ENCODE measurements at places on chromosomes 7 and 10.

DNA sequence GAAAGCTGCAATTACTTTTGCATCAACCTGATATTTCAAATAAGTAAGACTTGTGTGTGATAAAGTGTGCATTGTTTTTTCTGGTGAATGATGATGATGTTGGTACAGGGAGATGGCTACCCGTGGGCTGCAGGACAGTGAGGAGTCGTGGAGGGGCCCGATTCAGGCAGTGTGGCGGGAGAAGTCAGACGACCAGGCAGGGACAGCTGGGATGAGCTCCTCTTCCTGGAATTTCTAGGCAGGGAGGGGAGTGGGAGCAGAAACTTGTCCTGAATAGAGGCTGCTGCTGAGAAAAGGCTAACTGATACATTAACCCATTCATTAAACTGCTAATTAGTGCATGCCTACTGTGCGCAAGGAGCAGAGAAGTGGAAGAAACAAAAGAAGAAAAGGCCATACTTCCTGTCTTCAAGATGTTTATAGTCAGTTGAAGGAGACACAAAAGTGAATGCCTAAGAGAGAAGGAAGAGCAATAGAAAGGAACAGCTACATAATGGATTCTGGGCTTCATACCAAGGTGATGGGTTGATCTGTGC is 9.3 kb upstream of the GATAD1 start:
- no peak for DNase-seq

GRCh38 chr10:85795460-85795859 is 571.1 kb downstream of the GRID1 start:
- no peak for DNase-seq

DNA sequence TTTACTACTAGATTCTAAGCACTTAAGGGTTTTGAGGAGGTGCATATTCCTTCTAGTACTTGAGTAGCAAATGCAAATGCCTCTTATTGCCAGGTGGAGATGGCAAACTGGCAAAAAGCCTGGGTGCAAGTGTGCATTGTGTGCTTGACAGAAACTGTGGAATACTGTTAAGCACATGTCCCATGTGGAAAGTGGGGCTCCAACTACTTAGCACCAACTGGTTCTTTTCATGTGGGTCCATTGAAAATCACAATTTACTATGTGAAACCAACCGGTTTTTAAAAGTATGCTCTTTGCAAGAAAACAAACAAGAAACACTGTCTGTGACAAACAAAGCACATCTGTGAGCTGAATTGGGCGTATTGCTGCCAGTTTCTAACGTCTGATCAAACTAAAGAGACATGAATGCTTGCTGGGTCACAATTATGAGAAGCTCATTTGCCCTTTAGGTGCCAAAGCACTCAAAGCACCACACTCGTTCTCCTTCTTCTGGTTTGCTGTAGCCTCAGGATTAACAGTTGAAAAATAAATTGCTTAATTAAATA is 197.4 kb downstream of the SEMA3E start:
- DNase-seq: no peak

DNA sequence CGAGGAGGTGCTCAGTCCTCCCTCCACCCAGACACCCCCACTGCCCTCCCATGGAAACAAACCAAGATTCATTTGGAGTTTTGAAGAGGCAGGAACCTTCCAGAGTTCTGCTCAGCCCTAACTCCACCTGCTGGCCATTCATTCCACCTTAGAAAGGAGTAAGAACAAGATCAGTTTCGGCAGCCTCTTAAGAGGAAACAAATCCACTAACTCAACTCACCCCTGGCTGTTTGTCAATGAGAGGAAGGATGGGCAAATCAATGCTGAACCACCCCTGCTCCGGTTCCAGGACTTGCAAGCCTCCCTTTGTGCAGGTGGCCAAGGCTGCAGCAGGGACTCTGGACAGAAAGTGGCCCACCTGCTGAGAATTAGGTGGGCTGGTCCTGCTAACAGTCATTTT is 26.2 kb downstream of the CCDC3 start:
- no peak for DNase-seq

- DNase-seq: no peak
These were observed 18.0 kb upstream of the STARD3NL start for GRCh38 chr7:38160003-38160571.

DNA sequence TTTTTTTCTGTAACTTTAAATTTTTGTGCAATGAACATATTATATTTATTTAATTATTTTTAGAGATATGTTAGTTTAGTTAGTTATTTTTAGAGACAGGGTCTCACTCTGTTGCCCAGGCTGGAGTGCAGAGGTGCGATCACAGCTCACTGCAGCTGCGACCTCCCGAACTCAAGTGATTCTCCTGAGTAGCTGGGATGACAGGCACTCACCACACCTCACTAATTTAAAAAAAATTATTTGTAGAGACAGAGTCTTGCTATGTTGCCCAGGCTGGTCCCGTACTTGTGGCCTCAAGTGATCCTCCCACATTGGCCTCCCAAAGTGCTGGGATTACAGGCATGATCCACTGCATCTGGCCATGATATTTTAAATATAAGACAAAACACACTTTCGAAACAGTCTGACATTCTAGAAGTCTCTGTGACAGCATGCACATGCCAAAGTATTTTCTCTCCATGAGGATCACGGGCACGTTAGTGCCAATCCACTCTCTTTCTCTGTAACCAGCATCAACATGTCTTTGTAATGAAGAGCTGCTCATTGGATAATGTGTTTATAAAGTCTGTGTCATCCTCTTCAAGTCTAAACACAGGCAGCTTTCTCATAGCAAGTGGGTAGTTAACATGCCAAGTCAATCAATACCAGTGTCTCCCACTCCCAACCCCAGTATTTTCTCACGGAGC is 137.4 kb downstream of the GLI3 start:
- no peak for DNase-seq

DNA sequence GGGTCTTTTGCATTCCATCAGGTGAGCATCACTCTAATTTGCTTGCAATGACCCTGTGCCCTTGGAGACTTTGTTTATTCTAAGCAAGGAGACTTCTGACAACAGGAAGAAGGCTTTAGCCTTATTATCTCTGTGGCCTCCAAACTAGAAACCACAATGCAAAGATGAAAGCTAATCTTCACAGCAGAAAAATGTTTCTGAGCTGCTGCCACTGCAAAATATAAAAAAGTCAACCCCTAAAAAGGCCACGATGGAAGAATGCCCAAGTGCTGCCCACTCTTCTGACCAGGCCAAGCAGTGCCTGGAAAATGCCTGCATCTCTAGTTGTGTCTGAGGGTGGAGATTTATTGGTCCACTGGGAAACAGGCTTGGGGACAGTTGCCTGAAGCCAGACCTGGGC is 299.9 kb downstream of the C7orf25 start:
- no peak for DNase-seq

DNA sequence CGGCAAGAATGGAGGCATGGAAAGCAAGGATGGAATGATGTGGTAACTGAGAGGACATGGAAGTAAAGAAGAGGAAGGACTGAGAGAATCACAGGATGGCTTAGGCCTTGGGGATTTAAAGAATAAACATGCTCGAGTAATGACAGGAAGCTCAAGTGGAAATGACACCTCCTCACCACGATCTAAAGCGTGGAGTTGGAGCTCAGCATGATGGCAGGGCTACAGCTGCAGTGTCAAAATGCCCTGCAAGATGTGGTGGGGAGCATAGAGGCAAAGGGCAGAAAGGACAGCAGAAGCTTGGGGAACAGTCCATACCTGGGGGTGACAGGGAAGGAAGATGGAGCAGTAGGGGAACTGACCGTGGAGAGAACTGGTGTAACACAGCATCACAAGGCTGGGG is 229.5 kb upstream of the PLXNA4 start:
- DNase-seq: no peak

GRCh38 chr10:22335173-22335933 is 9.9 kb upstream of the SPAG6 start:
- DNase-seq: no peak

GRCh38 chr10:116738339-116738738 is 4.0 kb downstream of the HSPA12A start:
- no peak for DNase-seq

GRCh38 chr7:93736668-93737369 is 153.7 kb downstream of the TFPI2 start:
- no peak for DNase-seq

GRCh38 chr7:135803143-135803542 is 54.5 kb upstream of the FAM180A start:
- DNase-seq: no peak

DNA sequence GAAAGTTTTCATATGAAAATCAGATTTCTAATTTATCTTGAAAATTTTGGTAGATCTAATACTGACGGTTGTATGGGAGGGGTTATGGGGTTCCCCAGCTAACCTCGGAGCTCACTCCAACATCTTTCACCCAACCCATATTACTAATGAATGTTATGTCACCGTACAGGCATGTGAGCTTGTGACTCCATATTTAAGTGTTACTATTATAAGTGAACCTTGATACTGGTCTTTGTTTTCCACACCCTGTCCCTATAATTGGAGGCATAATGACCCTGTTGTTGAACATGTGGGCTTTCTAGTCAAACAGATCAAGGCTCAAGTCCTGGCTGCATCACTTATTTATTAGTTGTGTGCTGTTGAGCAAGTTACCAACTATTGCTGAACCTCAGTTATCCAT is 27.2 kb downstream of the WDFY4 start:
- no peak for DNase-seq

GRCh38 chr7:101486433-101487104 is 123.9 kb downstream of the COL26A1 start:
- DNase-seq: peak; percentile 57

GRCh38 chr7:48147078-48147591 is 24.1 kb upstream of the ABCA13 start:
- DNase-seq: no peak

- peak; percentile 44 for DNase-seq
These were observed 599.6 kb upstream of the GHITM start for GRCh38 chr10:83539528-83540308.

GRCh38 chr10:70541736-70542564 is 60.6 kb downstream of the PRF1 start:
- DNase-seq: no peak

DNA sequence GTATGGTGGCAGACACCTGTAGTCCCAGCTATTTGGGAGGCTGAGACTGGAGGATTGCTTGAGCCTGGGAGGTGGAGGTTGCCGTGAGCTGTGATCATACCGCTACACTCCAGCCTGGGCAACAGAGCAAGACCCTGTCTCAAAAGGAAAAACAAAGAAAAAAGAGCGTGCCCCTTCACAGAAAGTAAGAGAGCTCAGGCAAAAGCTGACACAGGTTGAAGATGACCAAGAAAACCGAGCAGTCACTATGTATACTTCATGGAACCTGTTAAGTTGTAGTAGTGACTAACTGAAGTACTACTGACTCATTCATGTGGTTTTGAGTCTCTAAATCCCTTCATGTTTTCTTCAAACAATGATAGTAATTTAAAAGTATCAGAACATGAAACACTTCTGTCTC is 1.2 kb upstream of the PRRT4 start:
- DNase-seq: no peak

Data from posterior cingulate gyrus (tissue), 11 donors.